ENCODE measurements at places on chromosomes 5 and 9.

- no peak for DNase-seq
Measured at GRCh38 chr5:180684623-180685161, 35.3 kb upstream of the FLT4 start.

GRCh38 chr9:103188781-103189350 lies 193.7 kb downstream of the CYLC2 start:
- no peak for DNase-seq

- no peak for DNase-seq
Measured at GRCh38 chr9:106038266-106039001, 344.1 kb downstream of the TMEM38B start.

DNA sequence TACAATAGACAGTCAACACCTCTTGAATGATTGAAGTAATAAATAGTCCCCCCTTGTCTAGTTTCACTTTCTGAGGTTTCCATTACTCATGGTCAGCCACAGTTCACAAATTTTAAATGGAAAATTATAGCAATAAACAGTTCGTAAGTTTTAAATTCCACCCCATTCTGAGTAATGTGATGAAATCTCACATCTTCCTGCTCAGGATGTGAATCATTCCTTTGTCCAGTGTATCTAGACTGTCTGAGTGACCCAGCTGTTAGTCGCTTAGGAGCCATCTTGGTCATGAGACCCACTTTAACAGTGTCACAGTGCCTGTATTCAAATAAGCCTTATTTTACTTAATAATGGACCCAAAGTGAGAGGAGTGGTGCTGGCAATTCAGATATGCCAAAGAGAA lies 311.6 kb upstream of the PRR16 start:
- DNase-seq, result peak; percentile 58

DNA sequence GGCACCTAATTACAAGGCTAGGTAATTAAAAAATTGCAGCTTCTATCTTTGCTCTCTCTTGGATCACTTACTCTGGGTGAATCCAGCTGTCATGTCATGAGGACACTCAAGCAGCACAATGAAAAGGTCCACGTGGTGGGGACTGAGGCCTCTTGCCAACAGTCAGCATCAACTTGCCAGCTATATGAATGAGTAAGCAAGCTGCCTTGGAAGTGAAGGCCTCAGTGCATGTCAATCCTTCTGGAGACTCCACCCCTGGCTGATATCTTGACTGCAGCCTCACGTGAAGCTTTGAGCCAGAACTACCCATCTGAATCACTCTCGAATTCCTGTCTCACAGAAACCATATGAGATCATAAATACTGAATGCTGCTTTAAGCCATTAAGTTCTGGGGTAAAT lies 140.5 kb downstream of the SNX18 start:
- peak; percentile 73 for DNase-seq

DNA sequence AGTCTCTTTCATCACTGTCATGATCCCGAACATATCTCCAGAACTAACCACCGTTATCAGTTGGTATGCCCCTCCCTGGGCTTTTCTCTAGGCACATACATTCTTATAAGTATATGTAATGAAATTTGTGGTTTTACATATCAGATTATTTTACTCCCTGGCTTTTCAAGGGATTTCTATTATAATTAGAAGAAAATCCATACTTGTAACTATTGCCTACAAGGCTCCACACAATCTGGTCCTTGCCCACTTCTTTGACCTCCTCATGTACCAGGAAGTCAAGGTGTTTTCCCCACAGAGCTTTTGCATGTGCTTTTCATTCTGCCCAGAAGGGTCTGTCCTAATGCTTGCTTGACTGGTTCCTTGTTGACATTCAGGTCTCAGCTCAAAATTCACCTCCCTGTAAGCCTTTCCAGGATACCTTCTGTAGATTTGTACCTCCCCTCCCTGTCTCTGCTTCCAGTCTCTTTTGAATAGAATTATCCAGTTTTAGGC lies 33.6 kb upstream of the HSD17B4 start:
- no peak for DNase-seq

- no peak for DNase-seq
Measured at GRCh38 chr9:1882711-1883403, 132.3 kb upstream of the SMARCA2 start.

DNA sequence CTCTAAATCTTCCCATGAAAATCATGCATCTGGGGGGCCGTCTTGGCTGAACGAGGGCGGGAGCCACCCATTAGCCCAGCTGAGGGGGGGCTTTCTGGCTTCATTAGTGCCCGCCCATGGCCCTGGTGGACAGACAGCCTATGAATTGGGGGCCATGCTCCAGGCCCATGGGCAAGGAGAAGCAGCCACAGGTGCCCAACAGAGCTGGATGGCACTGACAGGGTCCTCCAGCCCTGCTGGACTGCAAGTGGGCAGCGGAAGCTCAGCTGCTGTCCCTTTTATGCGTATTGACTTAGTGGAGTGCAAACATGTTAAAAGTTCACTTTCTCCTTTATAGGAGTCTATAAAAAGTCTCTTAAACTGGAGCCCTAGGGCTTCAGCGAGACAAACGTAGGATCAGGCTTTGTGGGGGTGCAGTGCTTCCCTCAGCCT lies 75.3 kb downstream of the MACROH2A1 start:
- DNase-seq, result no peak

GRCh38 chr5:95712347-95712958 lies 18.7 kb upstream of the RHOBTB3 start:
- peak; percentile 35 for DNase-seq

DNA sequence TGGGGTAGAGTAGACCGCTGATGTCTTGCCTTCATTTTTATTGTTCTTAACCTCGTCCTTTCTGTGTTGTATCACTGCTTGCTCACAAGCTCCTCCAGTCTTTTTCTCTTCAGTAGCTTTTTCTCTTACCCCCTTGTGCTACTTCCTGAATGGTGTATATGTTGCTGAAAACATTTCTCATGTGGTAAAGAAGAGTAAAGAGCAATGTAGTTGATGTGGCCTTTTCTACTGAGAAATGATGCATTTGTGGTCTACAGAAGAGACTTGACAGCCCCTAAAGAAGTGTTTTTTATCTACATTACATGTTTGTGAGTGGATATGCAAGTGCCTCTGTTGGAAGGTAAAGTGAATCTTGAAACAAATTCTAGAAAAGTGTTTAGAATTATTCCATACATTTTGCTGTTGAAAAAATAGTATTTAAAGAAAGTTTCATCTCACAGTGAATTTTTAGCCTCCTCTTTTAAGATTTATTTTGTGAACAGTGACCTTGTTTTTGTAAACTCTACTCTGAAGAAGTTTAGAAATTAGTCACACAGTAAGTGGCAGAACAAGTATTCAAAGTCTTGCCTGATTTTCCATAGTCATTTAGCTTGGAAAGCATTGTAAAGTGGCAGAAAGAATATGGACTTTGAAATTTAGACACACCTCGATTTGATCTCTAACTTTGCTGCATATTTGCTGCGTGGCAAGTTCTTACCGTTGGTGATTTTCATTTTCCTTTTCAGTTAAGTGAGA lies 17.4 kb downstream of the CDC42SE2 start:
- no peak for DNase-seq

GRCh38 chr5:172543484-172544298 lies 89.4 kb upstream of the SH3PXD2B start:
- DNase-seq, result no peak

DNA sequence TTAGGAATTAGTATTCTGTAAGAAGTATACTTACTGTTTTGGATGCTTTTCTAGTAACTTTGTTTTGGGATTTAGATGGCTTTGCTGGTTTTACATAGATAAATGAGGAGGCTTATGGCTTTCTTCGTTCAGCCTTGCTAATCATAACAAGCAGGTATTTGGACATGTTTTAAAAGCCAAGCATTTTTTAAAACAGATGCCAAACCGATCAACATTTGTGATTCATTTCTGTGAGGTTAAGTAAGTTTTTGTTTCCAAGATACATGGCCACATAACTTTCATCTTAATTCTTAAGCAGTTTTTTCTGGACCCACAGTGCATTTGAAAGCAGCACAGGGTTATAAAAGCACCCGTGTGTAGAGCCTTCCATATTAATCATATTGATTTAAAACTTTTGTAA lies 21.7 kb downstream of the TARS1 start:
- DNase-seq, result no peak

DNA sequence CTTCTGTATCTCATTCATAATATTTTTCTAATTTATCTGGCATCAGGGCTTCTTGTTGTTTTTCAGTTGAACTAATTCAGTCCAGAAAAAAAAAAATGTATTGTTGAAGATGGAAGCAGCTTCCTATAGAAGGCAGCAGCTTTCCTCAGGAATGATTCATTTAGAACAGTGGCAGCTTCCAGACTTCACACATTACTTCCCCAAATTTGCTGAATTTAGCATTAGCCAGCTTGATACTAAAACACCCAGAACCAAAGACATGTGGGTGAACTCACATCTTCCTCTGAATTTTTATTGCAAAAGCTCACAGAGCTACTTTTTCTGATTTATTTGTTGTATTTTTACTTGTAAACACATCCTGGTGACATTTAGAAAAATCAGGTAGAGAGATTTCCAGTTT lies 53.8 kb downstream of the HCN1 start:
- no peak for DNase-seq

GRCh38 chr9:131043646-131044045 lies 34.7 kb downstream of the LAMC3 start:
- DNase-seq, result peak; percentile 1

- DNase-seq, result peak; percentile 92
Measured at GRCh38 chr5:132498152-132498551, 7.6 kb upstream of the IRF1 start.

DNA sequence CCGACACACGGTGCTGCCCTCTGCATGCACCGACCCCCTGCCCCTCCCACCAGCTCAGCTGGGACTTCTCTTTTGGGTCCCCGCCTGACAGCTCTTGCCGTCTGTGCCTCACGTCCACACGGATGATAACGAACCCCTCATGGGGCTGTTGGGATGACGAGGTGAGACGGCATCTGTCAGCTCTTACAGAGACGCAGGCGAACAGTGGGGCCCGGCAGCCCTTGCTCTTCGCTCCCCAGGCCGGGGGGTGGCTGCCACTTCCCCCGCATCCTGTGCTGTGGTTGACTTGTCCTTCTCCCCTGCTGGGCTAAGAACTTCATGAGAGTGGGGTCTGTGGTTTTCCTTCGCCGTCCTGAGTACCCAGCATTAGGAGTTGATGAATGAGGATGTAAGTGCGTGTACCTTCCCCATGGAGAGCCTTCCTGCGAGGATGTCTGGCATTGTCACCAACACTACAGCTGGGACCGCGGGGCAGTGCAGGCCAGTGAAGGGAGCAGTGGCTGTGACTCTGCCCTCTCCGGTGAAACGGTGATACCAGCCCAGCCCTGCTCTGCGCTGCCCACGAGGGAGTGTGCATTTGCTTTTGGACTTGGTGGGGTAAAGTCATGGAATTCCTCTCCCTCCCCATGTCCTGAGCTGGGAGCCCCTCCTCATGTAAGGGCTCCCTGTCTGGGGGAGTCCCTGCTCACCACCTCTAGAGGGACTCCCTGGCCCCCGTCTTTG lies 23.2 kb downstream of the HK3 start:
- DNase-seq, result no peak

DNA sequence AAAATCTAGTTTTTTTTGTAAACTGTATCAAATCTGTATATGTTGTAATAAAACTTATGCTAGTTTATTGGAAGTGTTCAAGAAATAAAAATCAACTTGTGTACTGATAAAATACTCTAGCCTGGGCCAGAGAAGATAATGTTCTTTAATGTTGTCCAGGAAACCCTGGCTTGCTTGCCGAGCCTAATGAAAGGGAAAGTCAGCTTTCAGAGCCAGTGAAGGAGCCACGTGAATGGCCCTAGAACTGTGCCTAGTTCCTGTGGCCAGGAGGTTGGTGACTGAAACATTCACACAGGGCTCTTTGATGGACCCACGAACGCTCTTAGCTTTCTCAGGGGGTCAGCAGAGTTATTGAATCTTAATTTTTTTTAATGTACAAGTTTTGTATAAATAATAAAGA lies 24.3 kb downstream of the HMGCR start:
- no peak for DNase-seq

GRCh38 chr9:113993838-113994540 lies 84.1 kb downstream of the AMBP start:
- peak; percentile 98 for DNase-seq

DNA sequence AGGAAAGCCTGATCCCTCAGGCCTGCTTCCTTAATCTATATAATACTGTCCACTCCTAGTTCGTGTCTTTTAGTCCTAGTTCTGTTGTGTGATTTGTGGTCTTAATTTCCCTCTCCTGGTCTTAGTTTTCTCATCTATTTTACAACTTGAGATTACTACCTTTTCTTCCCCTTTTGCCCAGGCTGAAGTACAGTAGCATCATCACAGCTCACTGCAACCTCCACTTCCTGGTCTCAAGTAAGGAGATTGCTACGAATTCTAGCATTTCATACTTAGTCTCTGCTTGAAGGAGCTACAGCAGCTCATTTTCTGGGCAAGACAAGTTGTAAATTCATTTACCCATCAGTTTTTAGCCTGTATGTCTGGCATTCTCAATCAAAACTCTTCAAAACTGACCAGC lies 5.5 kb downstream of the TRIM32 start:
- DNase-seq, result no peak

GRCh38 chr9:75120686-75121085 lies 32.4 kb downstream of the OSTF1 start:
- no peak for DNase-seq

DNA sequence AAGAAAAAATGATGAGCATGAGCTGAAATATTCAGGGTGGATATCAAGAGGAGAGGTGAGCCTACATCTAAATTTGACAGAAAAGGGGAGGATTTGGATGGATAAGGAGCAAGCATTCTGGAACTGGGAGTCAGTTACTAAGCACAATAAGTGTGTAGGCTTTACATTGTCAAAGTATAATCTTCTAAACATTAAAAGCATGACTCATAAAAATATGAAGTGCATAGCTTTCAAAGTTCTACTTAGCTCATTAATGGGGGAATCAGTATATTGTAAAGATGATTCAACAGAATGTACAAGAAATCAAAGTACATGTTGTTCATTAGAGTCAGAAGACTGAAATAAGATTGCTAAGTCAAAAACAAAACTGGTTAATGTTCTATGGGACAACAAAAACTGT lies 248.0 kb upstream of the GAS1 start:
- no peak for DNase-seq

GRCh38 chr5:126516133-126516532 lies 78.9 kb downstream of the ALDH7A1 start:
- DNase-seq, result no peak

DNA sequence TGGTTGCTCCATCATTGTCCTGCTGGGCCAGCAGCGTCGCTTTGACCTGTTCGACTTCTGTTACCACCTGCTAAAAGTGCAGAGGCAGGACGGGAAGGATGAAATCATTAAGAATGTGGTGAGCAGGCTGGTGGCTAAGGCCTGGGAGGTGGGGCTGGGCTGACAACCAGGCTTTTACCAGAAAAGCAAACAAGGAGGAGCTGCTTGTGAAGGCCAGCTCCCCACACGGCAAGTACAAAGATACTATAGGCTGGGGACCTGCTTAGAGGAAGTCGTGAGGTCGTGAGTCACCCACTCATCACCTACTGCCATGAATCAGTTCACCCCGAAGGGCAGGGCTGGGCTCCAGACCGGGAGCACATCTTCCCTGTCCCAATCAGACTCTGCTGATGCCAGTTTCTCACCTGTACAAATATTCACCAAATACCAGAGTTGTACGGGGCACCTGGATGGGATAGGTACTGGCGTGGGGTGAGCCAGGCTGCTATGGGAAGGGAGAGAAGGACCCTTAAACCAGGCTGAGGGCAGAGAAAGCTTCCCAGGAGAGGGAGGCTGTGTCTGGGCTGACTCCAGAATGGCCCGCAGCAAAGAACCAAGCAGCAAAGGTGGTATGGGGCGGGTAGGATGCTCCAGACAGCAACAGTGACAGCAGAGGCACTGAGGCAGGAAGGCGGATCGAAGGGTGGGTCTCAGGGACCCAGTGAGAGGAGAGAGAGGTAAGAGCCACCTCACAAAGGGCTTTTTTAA lies 69.3 kb upstream of the NIPAL4 start:
- DNase-seq, result peak; percentile 94

All from osteoblast (primary cell).